ENCODE measurements at places on chromosomes 5 and 9. TPM values are rescaled to one million over a fixed set of nuclear protein-coding genes. Genes with fewer than 3 reads are reported as not detected.

DNA sequence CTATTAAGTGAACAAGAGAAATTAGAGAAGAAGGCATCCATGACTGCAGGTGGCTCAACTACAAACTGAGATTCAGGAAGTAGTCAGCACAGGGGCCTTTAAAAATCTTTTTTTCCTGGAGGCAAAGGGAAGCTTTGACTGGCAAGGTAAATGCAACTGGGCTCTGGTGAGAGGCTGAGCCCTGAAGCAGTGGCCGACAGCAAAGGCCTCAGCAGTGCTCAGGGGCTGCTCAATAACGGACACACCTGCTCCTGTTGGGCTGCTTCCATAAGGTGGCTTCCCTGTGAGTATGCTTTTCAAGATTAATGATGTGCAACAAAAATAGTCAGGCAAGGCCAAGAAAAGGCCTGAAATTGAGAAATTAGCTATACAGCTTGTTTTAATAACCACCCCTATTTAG is 134.2 kb upstream of the RGMB start:
- no peak for DNase-seq

GRCh38 chr9:35688558-35689541 is 875 bp downstream of the TPM2 start:
- no peak for DNase-seq

DNA sequence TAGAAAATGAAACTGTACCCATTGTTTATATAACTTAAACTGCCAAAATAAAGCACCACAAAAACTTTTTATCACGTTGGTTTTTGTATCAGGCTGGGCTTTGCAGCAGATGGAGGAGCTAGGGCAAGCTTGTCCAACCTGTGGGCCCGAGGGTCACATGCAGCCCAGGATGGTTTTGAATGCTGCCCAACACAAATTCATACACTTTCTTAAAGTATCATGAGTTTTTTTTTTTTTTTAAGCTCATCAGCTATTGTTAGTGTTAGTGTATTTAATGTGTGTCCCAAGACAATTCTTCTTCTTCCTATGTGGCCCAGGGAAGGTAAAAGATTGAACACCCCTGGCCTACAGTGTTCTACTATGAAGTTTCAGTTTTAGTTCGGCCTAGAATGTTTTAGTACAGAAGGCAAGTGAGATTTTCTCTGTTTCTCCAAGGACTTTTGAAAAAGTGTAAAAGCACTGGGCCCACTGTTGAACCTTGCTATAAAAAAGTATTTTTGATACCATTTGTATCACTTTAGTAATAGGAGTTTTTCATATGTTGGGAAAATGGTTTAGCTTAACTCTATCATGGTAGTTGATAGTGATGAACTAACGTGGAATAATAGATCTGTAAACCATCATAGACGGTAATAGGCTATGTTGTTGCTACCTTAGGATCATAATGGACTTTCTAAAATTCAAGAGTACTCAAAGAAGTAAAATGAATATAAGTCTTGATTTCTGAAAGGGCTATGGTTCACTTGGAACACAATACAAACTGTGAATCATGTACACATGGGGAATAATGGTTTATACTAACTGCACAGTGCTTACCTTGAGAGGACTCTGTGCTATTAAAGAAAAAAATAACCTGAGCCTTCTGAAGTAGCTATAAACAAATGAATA is 2.9 kb downstream of the CDKN2A start:
- no peak for DNase-seq

DNA sequence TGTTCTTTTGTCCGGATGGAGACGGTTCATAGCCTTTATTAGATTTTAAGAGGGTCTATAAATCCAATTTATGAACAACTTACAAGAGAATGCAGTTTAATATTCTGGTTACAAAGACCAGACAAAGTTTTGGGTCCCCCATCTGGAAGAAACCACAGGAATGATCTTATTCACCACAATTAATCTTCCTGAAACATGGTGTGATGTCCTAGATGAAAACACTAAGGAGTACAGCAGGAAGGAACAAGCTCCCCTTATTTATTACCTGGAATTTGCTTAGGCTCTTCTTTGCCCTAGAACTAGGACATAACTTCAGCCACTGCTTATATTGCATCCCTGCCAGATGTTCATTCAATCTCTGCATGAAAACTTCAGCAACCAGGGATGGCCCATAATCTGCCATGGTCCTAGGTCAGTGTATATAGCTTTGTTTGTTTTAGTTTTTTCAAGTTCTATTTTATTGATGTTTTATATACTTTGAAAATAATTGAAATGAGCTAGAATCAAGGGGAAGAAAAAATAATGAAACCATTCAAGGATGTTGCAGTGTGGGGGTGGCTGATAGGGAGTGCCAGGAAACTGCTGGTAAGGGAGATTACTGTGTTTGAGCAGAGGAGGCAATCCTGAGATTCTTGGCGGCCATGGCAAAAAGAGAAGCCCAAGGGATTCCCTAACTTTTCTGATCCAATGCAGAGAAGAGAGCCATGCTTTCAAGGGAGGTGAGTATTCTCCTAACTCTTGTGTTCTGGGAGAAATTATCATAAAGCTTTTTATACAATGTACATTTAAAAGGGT is 16.8 kb downstream of the TXNDC8 start:
- DNase-seq: no peak

IFNA13 gene
- not detected for total RNA-seq

DNA sequence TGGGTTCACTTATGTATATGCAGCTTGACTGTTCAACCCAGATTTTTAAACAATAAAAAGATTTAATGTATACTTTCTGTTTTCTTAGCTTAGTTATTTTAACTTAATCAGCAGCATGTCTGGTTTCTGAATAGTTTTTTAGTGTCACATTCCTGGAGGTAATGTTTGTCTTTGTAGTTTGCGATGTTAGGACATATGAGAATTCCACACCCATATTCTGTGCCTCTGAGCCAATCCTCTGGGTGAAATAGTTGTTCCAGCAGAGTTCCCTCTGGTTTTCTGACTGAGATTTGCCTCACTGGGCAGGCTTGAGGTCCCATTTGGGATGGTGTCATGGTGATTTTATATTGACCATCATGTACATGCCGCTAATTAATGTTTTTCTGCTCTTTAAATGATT is 48.6 kb downstream of the INIP start:
- no peak for DNase-seq

- DNase-seq: no peak
Observed at GRCh38 chr9:104808035-104808614, 44.2 kb downstream of the NIPSNAP3B start.

NELFB gene
- 67.5 TPM for total RNA-seq

GRCh38 chr9:92180002-92180400 is 64.8 kb upstream of the SPTLC1 start:
- DNase-seq: no peak

GRCh38 chr9:123365287-123365880 is 9.4 kb downstream of the CRB2 start:
- no peak for DNase-seq

DNA sequence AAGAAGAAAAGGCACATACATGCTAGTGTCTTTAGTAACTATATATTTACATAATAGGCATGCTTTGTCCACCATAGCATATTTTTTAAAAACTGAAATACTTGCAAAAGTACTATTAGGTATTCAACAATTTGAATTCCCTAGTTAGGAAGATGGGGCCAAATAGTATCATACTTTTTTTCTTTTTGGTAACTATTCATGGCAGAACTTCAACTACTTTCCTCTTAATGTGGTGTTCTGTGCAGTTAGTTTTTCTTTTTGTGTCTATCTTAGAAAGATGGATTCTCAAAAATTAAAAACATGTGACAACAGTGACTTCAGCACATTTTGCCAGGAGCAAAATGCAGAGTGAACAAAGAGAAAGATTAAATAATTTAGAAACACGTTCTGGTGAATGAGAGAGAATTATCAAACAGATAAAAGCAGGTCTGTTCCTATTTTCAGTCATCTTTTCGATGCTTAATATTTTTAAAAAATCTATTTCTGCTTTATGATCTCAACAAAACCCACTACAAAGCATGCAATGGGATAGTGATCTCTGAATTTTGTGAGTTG is 341.1 kb downstream of the ARL15 start:
- no peak for DNase-seq

DOCK8 gene
- 136 TPM for total RNA-seq

All from CD8-positive, alpha-beta memory T cell (primary cell).